GM03348 (cell line): ENCODE measurements at places on chromosomes 2 and 18.
A peak's percentile ranks its signal among the peaks of the same experiment; 100 is the strongest.

DNA sequence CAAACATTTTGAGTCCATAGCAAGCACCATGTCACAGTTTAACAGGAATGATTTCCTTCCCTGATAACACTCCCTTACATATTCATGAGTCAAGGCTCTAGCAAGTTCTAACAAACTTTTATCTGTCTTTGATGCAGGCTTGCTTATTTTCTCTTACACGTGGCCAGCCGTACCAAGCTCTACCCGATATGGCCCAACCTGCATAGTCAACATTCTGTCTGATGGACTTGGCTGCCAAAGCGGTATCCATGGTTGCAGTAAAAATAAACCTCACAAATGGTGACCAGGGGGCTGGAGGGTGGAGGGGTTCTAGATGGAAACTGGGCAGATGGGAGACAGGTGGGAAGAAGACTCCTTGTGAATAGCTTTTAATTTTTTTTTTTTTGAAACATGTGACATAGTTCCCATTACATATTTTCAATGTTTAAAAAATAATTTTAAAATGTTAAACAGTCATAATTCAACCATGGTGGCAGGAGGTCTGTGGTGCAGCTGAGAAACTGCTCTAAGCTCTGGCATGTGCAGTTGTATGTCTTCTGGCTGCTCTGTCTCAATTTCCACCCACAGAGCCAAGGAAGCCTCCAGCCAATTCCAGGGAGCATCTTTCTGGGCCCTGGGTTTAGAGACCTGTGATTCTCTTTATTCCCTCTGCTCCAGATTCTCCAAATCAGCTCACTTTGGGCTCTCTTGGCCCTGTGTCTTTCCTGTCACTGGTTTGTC is 20.7 kb upstream of the CXCR1 start:
- DNase-seq, result no peak

GRCh38 chr2:214747992-214748391 is 61.5 kb downstream of the BARD1 start:
- DNase-seq, result no peak

GRCh38 chr18:36083729-36084128 is 16.4 kb upstream of the RPRD1A start:
- no peak for DNase-seq

- DNase-seq, result no peak
Observed at GRCh38 chr2:10372862-10373240, 70.1 kb downstream of the HPCAL1 start.

DNA sequence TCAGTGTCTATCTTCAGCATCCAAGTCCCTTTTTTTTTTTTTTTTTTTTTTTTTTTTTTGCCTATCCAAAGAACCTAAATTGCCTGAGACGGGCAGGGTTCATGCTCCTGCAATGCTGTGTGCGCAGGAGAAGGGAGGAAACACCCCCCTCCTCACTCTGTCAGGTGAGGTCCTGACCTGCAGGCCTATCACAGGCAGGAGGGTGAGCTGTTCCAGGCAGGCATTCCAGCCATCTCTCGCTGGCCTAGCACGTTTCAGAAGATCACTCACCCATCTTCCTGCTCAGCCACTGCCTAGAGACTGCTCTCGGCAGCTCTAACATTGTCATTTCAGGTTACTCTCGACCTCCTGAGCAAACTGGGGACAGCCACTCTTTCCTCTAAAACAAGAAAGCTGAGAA is 48.4 kb upstream of the LAPTM4A start:
- no peak for DNase-seq

GRCh38 chr2:100208141-100208770 is 65.9 kb upstream of the AFF3 start:
- DNase-seq, result peak; percentile 66

GRCh38 chr2:10228611-10229365 is 73.9 kb upstream of the HPCAL1 start:
- DNase-seq, result no peak

GRCh38 chr2:229857634-229858033 is 64.2 kb downstream of the TRIP12 start:
- DNase-seq, result no peak

GRCh38 chr2:169448316-169448715 is 31.0 kb upstream of the BBS5 start:
- DNase-seq, result no peak

DNA sequence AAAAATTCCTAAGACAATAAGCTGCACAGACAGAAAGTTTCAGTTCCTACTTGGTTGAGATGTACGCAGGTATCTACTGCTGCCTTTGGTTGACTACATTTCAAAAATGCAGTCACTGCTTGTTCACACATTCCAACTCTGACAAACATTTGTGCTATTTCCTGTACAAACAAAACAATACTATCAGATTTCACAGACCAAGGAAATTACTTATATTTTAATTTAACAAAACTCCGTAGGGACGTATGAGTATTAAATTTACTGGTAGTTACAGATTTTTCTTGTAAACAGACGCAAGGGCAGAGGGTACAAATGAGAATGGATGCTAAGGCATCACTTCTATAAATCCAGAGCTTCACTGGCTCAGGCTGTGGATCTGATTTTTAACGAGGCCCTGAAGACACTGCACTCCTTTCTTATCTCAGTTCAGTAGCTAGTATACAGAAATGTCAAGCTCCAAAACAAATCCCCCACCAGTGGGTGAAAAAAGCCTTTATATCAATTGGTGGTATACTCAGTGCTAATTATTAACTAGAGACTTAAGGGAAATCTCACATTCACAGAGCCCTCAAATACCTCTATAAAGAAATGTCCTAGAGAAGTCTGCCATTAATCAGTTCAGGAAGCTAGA is 31.7 kb upstream of the TTC32 start:
- peak; percentile 60 for DNase-seq

DNA sequence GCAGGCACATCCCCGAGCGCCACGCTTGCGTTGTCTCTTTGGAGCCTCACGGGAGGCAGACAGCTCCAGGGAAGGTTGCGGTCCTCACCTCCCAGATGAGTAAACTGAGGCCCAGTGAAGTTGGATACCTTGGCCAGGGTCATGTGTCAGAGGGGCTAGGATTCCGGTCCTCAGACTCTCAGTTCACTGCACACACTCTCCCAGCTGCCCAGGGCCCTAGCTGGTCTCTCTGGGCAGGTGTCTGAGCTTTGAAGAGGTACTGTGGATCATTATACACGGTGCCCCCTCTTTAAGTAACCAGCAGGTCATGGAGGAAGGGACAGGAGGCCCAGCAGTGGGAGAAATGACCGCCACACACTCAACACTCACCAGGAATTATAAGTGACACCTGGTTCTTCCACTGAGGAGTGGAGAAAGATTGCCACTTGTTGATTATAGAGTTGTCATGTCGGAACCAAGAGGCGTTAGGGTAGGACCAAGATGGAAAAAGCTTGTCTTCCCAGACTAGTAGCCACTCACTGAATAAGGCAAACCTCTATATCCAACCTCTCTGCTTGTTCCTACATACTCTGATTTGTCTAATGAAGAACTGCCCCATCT is 588 bp downstream of the TMEM214 start:
- no peak for DNase-seq

DNA sequence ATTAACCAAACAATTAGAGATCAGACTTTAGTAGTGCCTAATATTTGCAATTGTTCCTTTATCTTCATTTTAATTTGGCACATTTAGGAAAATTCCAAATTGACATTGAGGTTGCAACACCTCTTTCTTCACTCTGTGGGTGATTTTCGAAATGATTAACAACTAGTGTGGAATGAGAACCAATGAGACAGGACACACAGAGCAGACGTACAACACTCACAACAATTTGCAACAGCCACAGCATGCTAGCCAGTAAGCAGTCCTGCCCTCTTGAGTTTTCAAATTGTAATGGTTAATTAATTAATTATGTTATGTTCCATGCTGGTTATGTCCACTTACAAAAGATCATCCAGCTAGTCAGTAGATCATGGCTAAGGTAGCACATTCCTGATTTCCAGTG is 339.3 kb downstream of the LRP1B start:
- no peak for DNase-seq

DNA sequence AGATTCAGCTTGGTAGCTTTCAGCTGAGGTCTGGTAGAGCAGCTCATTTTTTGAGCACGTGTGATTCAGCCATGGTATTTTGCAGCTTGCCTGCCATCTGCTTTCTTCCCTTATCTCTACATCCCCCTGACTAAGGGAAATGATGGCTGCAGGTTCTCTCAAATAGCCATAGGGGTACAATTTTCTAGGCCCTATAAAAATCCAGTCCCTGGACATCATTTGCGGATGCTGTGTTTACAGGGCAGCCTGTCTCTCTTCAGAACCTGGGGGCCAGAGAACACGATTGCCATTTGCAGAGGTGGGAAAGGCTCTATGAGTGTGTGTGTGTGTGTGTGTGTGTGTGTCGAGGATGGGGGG is 442.7 kb upstream of the MEIS1 start:
- no peak for DNase-seq

- peak; percentile 74 for DNase-seq
Observed at GRCh38 chr2:227472265-227473121, 537 bp downstream of the AGFG1 start.

DNA sequence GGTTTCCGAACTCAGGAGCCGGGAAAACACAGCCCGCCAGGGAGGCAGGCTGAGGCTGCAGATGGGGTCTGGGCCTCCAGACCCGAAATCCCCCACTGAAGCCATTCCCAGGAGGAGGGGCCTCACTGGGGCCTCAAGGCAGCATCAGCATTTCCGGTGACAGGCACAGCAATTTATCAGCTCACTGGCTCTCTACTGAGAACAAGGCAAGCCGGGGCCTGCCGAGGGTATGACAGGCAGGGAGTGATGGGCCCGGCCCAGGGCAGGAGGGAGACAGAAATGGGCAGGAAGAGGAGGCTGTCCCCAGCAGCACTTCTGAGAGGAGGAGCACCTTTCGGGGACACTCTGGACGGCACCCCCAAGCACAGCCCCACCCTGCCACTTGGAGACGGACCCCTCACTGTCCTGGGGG is 12.5 kb downstream of the SDC1 start:
- no peak for DNase-seq

DNA sequence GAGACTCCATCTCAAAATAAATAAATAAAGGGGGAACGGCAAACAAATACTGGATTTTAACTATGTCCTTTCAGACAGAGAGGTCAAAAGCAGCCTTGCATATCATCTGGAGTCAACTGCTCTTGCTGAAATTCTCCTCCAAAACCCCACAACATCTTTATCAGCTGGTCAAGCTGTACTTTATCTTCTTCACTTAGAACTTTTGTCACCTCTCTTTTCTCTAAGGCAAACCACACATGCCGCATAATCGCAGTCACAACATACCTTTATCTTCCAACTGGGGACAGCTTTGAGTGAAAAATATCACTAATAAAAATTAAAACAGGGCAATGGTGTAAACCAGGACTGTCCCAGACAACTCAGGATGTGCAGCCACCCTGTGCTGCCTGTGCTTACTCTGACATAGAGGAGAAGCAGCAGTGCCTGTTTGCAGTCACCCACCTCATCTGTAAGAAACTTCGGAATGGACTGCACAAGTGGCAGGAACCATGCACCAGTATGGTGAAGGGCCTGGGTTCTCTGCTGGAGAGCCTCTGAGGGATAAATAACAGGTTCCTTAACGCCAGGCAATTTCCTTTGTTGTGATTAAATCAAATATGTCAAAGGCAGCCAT is 6.2 kb downstream of the MPPE1 start:
- no peak for DNase-seq

- no peak for DNase-seq
Observed at GRCh38 chr2:204986641-204987040, 441.4 kb downstream of the PARD3B start.

DNA sequence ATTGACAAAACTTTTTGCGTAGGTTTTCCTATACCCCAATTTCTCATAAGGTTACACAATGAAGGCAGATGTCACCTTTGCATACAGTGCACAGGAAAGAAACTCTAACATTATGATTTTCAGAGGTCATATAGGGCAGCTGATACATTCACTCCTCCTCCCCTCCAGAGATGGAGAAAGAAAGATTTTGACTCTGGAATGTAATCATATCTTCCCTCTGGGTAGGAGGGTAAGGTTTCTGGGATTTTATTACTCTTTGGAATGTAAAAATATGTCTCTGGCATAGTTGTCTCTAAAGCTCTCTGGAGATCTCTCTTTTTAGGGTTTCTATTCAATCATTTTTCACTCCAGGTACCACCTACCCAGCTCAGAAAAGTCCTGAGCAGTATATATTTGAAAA is 398.3 kb downstream of the GPD2 start:
- no peak for DNase-seq

DNA sequence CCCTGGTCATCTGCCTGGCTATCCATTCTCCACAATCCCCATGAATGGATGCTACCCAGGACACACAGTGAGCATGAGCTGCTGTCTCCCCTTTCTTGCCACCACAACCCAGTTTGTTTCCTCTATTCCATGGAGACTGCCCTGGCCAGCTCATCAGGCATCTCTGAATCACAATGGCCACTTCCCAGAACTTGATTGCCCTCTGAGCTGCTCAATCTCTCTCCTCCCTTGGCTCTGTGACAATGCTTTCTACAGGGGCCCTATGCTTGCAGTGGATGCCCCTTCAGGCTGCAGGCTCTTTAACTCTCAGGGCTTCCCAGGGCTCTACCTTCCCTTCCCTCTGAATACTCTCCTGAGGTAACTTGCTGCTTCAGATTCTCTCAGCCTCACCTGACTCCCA is 14.4 kb upstream of the SLC4A5 start:
- no peak for DNase-seq

DNA sequence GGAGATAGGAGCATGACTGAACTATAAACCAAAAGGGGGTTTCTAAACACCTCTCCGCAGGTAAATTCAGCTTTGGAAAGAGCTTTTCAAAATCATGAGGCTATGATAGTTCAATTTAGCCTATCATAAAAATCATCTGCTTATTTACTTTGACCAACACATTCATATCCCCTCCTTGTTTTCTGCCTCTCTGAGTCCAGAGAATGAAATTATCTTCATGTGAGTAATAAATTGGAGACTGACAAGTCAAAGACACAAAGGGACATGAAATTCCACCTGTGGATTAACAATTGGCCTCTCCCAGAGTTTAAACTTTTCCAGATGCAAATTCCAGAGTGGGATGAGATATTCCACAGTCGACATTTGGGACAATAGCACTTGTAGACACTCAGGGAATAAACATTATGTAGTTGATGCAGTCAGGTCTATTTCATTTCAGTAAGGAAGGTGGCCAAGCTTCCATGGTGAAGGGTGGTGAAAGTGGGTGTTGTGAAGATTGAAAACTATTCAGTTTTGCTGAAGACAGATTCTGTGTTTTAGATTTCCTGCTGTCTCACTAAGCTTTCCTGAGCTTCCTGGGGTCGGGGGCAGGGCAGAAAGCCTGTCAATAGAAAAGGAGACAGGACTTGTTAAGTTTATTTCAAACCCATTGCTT is 84.7 kb downstream of the CDC42EP3 start:
- no peak for DNase-seq

- DNase-seq, result no peak
Observed at GRCh38 chr2:9473308-9473984, 905 bp upstream of the IAH1 start.

DNA sequence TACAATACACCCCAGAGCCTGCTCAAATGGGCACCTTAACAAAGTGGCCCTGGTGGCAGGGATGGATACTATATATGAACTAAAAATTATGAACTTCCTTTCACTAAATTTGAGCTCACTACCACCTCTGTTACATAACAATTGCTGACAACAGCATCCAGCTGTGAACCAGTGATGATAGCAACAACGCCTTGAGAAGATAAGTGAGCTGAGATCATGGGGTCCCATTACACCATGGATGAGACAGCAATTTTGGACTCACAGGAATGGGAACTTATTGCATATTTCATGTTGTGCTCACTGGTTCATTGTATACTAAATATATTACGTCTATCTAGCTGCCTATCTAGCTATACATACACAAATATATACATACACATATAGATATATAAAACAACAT is 16.9 kb upstream of the ALMS1 start:
- no peak for DNase-seq
